ENCODE measurements at places on chromosomes 7 and 10.

GRCh38 chr7:103719070-103719469 lies 270.4 kb downstream of the RELN start:
- peak; percentile 26 for DNase-seq

DNA sequence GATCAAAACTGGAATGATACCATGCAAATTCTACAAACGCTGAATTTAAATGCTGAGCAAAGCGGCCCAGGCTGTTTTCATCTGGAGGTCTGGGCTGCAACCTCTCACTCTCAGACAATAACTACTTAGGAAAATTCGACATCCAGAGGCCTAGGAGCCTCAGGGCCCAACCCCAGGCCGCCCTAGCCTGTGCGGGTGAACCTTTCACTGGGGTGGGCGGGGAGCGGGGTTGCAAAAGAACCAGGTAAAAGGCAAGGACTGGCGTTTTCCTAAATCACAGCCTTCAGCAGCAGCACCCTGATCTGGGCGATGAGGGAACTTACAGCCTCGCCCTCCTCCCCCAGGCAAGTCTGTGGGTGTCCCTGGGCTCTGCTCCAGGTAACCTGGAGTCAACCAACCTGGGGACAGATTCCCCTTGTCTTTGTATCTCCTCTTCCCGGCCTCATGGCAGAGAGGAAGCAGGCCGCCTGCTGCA lies 33.4 kb downstream of the CALML5 start:
- no peak for DNase-seq

DNA sequence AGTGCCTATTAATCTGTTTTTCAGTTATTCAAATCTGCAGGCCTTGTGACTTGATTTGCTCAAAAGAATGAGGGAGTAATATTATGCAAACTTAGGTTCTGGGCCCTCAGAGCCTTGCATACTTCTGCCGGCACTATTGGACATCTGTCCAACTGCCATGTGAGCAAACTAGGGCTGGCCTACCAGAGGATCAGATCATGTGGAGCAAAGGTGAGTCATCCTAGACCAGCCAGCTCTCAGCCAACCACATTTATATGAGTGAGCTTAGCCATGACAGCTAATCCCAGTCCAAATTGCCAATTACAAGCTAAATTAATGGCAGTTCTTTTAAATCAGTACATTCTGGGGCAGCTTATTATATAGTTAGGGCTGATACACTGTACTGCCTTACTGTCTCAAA lies 69.6 kb downstream of the SDHAF3 start:
- no peak for DNase-seq

GRCh38 chr10:35339942-35340341 lies 3.6 kb downstream of the CCNY start:
- DNase-seq, result no peak

- DNase-seq, result peak; percentile 89
These were observed 15.1 kb upstream of the ATE1 start for GRCh38 chr10:121942749-121943416.

GRCh38 chr7:25559581-25560367 lies 331.5 kb upstream of the NPVF start:
- no peak for DNase-seq

GRCh38 chr10:76554478-76554877 lies 1083.1 kb downstream of the KCNMA1 start:
- DNase-seq, result no peak

DNA sequence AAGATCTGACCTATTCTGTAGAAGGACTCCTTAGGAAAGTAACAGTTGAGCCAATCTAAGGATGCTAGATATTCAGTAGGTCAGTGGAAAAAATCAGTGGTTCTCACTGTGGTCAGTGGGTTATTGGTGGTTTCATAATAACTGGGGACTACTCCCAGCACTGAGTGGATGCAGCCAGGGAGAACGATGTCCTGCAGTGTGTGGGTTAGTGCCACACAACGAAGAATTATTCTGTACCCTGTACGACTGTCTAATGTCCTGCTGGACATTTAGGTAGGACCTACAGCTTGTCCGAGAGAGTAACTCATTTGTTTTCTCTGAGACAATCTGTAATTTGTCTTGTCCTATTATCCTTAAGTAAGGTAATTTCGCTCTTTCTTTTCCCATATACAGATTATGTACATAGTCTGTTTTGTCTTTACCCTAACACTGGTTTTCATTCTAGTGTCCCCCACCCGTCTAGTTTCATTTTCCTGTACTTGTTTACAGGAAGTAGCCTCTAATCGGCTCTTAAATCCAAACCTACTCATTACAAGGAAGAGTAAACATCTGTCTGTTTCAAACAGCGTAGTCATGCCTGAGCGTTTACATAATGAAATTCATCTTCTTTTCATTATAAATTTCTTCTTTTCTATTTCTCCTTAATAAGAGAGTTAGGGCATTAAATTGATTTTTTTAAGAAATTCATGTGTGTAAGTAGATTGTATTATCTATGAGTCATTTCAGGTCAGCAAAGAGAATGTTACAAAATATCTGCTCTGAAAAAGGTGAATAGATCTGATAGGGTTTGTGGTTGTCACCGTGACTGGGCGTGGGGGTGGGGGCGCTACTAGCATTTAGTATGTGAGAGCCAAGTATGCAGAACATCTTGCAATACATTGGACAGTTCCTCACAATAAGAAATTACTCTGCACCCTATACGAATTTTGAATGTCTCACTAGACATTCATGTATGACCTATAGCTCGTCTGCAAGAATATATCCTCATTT lies 8.3 kb upstream of the ZC3HAV1L start:
- no peak for DNase-seq

DNA sequence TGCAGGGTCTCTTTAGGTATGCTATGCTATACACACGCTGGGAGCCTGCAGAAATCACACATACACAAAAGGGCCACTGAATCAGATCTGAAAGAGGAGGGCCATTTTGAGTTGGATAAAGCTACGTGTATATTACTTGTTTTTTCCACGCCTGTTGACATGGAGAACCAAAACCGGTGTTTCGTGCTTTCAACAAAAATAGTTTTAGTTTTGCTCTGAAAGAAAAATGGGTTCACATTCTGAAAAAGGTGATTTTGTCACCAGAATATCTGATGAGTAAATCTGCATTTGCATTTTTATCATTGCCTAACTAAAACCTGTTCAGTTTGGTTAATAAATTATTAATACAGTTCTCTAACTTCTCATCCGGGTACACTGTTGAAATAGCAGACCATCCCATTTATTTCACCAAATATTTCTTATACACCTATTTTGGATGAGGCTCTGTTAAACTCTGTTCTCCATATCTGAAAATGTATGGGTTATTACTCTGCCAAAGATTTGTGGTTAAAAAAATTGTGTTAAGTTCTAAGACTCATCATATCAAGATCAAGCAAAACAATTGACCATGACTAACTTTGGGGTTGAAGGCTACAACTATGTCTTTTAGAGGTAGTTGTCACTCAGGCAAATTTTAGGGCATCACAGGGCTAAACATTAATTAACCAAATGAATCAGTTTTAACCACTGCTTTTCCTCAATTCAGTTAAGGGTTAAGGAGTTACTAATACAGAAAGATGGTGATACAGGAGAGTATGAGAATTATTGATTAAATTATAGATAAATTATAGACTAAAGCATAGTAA lies 101.2 kb upstream of the RPA3 start:
- DNase-seq, result no peak

- no peak for DNase-seq
These were observed 30.4 kb downstream of the PYROXD2 start for GRCh38 chr10:98384531-98385133.
